ENCODE measurements at places on chromosomes 5 and 9.

GRCh38 chr9:13804532-13804931 is 509.4 kb downstream of the NFIB start:
- no peak for DNase-seq

DNA sequence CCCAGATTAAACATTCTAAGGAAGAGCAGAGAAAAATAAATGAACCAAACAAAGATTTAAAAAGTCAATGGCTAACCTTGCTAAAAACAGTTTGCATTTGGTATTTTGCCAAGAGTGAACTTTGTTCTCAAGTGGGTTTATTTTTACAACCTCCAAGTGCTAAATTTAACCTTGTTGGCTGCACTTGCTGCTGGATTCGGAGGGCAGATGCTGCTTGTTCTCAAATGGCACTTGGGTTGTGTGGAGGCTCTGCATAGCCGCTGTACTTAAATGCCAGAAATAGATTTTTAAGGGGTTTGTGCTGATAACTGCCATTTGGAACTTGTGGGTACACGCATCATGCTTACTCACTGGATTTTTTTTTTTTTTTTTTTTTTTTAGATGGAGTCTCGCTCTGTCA is 13.3 kb upstream of the SPATA24 start:
- no peak for DNase-seq

DNA sequence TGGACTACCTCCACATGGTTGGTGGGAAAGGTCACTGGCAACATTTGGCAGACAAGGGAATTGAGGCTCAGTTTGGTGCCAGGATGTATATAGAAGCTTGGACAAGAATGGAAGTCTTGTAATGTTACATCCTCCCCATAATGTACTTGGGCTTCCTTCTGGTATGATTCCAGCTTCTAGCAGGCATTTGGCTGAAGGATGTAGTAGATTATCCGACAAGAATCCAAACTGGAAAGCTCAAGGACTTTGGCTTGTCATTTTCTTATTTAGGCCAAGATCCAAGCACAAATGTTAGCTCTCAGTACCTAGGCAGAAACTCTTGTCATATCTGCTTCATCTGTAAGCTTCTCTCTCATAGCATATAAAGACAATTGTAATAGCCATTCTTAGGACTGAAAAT is 209.1 kb downstream of the MAPKAP1 start:
- no peak for DNase-seq

DNA sequence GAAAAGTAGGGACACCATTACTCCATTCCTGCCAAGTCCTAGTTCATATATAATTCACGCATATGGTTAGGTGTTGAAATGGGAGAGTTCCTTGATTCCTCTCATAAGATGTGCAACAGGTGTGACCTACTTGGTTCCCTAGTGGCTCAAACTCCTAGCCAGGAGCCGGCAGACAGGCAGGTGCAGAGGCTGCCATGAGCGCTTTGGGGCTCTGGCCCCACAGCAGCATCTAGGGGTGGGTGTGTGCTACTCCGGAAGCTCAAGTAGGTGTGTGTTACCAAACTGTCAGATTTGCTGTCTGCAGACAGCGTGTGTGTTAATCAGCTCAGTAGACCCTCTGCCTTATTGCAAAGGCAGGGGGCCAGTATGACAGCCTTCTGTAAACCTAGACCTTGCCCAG is 1652.4 kb upstream of the ACO1 start:
- DNase-seq = no peak

- no peak for DNase-seq
These were observed 119.7 kb upstream of the TARS1 start for GRCh38 chr5:33321026-33321425.

GRCh38 chr5:145999208-145999607 is 62.8 kb downstream of the SH3RF2 start:
- no peak for DNase-seq

- no peak for DNase-seq
These were observed 13.6 kb upstream of the CFAP157 start for GRCh38 chr9:127693143-127693542.

GRCh38 chr9:38316166-38316780 is 76.2 kb upstream of the ALDH1B1 start:
- no peak for DNase-seq

GRCh38 chr9:114097613-114098020 is 1.5 kb downstream of the KIF12 start:
- no peak for DNase-seq

- DNase-seq = no peak
These were observed 38.7 kb upstream of the UBTD2 start for GRCh38 chr5:172322028-172322965.

DNA sequence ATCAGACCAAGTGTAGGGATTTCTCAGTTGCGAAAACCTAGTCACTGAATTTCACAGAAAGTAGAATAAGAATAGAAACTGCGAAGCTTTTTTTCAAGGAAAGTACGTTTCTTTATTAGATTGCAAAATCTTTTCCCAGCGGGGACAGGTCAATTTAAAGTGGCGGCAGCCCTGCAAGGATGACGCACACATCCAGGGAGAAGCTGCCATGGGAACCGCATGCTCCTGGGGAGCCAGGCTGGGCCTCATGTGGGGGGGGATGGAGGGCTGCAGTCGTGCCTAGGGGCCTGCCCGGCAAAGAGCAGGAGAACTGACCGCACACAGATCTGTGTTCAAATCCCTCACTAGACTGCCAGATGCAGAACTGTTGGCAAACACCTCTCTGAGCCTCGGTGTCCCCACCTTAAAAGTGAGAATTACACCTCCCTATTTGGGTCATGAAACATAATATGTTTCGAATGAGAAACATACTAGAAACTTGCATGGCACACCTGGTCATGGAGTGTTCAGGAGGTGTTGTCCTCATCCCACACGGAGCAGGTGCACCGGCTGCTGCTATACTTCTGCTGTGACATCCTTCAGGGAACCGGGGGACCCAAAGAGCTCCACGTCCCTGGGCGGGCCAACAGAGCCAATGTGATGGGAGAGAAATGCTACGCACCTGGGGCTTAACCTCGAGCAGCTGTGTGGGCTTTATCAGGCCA is 127.8 kb upstream of the PHYKPL start:
- DNase-seq = no peak

DNA sequence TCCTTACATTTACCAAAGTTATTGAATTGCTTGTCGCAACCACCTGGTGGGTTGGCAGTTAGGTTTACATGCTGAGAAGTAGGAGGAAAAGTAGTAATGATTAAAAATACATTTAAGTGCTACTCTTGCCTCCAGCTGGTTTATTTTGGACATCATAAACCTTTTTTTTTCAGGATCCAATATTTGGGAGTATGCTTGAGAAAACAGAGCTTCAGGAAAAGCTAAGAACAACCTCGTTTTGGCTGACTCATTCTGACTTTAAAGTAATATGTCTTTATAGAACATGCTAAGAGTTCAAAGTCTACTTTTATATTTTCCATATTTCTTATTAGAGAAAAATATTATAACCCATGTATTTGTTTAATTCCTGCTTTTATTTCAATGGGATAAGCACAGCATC is 41.7 kb upstream of the BNC2 start:
- DNase-seq = no peak

DNA sequence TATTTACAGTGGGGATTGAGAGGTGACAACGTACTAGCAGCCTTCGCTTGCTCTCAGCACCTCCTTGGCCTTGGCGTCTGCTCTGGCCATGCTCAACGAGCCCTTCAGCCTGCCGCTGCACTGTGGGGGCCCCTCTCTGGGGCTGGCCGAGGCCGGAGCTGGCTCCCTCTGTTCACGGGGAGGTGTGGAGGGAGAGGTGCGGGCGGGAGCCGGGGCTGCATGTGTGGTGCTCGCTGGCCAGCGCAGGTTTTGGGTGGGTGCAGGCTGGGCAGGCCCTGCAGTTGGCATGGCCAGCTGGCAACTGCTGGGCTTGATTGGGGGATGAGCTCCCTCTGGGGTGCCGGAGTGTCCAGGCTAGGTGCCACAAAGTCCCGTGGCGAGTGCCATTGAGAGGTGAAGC is 5.8 kb upstream of the DMRTA1 start:
- no peak for DNase-seq

DNA sequence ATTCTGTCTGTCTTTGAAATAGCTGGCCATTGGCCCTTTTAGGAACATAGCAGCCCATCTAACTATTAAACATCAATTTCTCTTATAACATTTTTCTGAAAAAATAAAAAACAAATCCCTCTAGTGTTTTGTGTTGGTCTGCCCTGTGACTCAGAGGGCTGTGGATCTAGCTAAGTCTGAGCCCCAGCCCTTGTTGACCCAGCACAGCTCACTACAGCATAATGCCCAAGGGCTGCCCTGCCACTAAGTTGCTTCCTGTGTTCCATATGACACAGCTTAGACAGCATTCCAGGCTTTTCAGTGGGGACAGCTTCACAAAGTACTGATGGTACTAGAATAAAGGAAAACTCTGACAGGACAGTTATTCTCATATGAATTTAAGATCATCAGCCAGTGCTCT is 136.0 kb downstream of the SCAMP1 start:
- DNase-seq = no peak

DNA sequence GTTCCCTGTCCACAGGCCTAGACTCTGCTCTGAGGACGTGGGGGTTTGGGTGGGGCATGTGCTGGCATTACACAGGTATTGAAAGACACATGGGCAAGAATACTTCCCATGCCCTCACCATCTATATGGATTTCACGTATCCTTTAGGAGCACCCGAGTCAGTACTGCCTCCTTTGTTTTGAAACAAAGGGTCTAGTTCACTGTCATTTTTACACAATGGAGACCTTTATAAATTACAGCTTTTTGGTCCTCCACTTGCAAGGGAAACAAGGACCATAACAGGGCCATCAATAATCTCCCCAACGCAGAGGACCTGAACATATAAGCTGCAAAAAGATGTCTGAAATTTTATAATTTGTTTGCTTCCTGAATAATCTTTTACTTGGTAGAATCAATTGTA is 24.9 kb upstream of the CRHBP start:
- no peak for DNase-seq

DNA sequence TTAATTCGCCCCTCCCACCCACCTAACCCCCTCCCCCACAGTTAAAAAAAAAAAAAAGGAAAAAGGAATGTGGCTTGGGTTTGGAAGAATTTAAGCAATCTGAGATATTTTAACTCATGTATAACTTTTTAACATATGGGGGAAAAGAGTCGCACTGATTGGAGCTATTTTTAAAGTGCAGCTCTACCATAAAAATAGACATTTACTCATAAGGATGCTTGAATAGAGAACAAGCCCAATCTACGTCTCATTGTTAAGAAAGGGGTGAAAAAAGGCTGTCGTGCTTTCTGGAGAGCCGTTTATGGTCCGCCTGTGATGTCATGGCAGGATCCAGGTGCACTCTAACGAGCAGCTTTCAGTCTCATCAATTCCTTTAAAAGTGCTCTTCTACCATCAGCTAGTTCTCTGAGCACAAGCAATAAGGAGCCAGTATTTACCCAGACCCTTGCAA is 142.4 kb downstream of the ELAVL2 start:
- DNase-seq = no peak

DNA sequence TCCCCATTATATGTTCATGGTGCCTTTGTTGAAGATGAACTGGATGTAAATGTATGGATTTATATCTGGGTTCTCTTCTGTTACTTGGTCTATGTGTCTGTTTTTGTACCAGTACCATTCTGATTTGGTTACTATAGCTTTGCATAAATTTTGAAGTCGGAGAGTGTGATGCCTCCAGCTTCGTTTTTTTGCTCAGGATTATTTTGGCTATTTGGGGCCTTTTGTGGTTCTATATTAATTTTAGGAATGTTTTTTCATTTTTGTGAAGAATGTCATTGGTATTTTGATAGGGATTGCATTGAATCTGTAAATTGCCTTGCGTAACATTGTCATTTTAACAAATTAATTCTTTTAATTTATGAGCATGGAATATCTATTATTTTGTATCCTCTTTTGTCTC is 36.6 kb upstream of the ZNF366 start:
- no peak for DNase-seq

DNA sequence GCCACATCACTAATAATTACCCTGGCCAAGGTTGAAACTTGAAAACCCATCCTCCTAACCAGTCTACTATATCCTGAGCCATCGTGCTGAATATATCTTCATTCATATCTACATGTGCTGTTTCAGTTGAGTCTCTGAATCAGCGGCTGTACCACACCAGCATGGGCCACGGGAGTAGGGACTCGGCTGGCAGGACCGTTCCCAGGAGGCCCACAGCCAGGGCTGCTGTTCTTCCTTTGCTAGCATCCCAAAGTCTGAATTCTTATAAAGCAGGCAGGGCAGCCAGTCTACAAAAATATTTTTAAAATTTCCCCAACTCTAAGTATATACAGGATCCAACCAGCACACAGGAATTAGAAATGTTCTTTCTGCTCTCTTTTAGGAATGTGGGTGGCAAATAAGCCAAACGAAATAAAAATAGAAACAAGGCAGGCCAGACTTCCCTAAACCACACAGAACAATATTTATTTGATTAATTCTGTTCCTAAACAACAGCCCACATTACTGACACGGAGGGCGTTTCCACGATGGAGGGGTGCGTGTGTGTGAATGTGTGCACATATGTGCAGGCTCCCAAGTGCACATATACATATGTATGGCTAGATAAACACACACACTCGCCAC is 42.8 kb upstream of the EQTN start:
- no peak for DNase-seq

- DNase-seq = no peak
These were observed 188.2 kb downstream of the SLCO4C1 start for GRCh38 chr5:102107865-102108264.

DNA sequence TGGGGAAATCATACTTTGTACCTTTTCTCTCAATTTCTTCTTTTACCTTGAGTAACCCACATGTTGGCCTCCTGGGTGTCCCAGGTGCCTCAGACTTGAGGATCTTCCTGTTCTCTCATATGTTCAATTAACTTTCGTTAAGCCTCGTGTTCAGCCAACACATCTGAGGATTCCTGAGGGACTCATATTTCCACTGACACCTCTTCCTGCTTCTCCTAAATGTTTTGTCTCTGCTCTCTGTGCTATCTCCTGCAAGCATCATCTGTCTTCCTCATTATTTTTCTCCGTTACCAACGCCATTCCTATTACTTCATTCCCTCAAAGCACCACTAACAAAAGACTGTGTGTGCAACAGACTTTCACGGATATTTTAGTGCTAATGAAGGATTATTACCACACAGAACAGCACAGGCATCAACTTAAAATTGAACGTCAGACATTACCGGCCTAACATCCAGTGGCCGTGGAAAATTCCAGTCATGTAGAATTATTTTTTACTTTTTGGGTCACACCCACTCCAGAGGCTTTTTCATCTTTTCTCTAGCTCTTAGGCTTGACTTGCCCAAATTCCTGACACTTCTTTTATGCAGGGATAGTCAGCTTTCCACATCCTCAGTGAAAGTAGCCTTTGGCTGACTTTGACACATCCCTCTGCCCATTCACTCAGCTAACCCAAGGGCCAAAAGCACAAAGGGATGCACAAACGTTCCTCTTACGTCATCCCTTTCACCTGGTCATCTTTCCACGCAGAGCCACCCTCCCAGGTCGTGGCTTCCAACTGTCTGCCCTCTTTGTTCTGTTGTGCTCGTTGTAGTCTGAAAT is 46.0 kb upstream of the OSMR start:
- no peak for DNase-seq

- no peak for DNase-seq
These were observed 4.1 kb downstream of the RAPGEF6 start for GRCh38 chr5:131630963-131631350.

GRCh38 chr9:98707166-98708102 is 1.3 kb downstream of the GABBR2 start:
- no peak for DNase-seq
